Psoas muscle (tissue), 8 donors: ENCODE measurements at places on chromosomes 6 and 20. TPM values are rescaled to one million over a fixed set of nuclear protein-coding genes. Genes with fewer than 3 reads are reported as not detected.

Gene WFDC2
- 0.74 TPM for total RNA-seq

Gene NKAIN2
- total RNA-seq, result 2.5 TPM

Gene SLC22A16
- not detected for total RNA-seq

Gene ANKEF1
- total RNA-seq, result 1.1 TPM

Gene MUC21
- not detected for total RNA-seq

Gene TUBB1
- total RNA-seq, result 0.22 TPM
